ENCODE measurements at places on chromosomes 4 and X.
A peak's percentile ranks its signal among the peaks of the same experiment; 100 is the strongest.

GRCh38 chr4:140448830-140449229 is 21.4 kb upstream of the CLGN start:
- DNase-seq, result no peak

DNA sequence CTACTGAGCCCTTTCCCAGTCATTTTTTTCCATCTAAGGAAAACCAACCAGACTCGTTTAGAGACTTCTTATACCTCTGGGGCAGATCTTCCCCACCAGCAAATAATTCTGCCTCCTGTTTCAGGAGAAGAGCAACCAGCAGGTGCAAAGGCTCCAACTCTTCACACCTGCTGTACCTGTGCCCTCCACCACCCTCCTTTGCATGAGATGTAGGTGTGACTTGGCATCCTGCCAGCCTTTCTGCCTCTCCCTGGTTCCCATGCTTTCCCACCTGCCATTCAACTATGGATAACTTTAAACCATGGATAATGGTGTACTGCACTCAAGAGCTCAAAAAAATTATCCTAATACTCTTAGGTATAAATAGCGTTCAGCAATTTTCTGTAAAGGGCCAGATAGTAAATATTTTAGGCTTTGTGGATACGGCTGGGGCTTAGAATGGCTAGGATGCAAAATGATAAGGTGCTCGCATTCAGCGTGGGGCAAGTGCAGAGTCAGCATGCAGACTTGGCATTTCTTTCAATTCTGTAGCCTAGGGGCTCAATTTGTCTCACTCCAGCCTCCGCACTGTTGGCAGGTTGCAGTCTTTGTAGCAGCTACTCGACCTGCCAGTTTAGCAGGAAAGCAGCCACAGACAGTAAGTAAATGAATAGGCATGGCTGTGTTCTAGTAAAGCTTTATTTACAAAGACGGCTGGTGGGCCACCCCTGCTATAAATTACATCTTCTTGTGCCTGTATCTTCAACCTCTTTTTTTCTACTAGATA is 79.8 kb downstream of the HCCS start:
- no peak for DNase-seq

DNA sequence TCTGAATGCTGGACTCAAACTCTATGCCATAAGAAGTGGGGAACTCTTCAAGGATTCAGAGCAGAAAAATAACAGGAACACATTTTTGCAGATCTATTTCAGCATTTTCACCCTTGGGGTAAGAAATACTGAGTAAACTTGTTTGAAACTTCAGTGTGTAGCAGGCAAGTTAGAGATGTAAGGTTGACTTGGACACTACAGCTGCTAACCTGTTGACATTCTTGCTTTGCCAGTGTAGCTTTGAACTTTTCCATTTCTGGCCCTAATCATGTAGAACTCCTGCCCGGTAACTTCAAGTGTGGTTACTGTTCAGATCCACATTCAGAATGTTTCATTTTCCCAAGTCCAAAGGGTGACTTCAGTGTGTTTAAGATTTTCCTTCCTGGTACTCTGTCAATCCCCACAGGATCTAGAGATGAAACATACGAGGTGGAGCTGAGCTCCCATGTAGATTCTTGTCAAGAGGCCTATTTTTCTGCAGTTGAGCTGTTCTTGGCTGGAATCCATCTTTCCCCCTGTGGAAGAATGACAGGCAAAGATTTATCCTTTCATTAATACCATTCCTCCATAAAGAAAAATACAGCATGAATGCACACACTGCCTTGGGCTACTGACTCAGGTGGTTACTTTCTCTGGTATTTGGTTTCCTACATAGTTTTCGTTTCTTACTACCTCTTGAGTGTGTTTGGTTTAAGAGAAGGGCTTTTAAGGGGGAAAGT is 34.1 kb downstream of the FHDC1 start:
- DNase-seq, result no peak

GRCh38 chr4:126799416-126799815 is 833.3 kb upstream of the INTU start:
- DNase-seq, result no peak

GRCh38 chr4:175953960-175954521 is 111.6 kb upstream of the WDR17 start:
- no peak for DNase-seq

DNA sequence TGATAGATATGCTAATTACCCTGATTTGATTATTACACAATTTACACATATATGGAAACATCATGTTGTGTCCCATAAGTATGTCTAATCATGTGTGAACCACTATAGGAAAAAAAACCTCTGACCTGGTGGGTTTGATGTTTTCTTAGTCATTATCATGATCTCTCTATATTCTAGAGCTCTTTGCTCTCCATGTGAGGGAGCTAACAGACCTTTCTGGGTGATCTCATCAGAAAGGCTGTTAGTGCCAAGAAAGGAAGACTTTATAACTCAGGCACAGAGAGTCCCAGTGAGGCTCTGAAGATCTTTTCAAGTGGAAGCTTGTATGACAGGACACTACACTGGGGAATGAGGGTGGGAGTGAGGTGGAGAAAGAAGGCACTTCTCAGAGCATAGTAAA is 527.7 kb upstream of the MAGEB2 start:
- DNase-seq, result peak; percentile 13

DNA sequence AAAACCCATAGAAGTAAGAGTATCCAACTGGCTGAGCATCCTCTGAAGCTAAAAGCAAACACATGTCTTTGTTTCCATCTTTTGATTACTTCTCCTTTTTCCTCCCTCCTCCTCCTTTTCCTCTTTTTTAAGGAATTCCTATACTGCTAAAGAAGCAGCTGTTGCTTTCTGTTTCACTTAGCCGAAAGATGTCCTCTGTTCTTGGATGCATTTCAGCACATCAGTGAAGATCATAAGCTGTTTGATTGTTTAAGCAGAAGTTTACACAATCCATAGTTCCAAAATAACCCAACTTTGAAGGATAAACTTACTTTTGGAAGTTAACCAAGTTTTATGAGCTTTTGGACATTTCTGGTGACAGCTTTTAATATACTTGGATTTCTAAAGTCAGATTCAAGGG is 55.1 kb upstream of the TNIP3 start:
- no peak for DNase-seq
